Right cardiac atrium (tissue), 5 donors: ENCODE measurements at places on chromosomes 3 and 15.

GRCh38 chr3:123420416-123420968 is 28.4 kb downstream of the ADCY5 start:
- no peak for DNase-seq

- DNase-seq: no peak
Observed at GRCh38 chr3:124768812-124769211, 38.6 kb downstream of the UMPS start.

- DNase-seq: peak; percentile 39
Observed at GRCh38 chr3:123202451-123202850, 708 bp downstream of the SEC22A start.

DNA sequence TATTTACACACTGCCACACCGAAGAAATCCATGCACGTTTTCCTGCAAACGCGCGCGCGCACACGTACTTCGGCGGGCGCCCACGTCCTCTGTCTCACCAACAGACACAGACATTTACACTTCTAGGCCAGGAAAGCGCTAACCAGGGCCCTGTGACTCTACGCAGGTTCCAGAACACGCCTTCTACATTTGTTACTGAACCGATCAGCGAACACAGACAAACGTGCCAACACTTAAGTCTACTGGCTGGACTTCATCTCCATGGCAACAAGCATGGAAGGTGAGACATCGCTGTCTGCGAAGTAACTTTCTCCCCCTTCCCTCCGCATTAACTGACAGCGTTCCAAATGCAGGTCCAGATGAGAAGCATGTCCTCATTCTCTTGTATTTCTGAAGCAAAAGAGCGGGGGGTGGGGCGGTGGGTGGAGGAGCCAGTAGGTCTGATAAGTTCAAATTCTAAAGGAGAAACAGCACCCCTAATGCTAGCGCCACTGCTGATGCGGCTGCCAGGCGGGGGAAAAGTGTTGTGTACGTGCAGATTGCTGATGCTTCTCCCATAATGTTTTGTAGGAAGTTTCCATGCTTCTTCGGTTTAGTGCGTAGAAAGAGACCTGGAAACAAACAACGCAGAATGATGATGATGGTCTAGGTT is at the start of gene CTXN2:
Gene CTXN2 (plus strand): TSS at position 92 of the 652 bp plus-strand sequence. CDS start 9,636 bp downstream, outside the sequence.
- DNase-seq: no peak

DNA sequence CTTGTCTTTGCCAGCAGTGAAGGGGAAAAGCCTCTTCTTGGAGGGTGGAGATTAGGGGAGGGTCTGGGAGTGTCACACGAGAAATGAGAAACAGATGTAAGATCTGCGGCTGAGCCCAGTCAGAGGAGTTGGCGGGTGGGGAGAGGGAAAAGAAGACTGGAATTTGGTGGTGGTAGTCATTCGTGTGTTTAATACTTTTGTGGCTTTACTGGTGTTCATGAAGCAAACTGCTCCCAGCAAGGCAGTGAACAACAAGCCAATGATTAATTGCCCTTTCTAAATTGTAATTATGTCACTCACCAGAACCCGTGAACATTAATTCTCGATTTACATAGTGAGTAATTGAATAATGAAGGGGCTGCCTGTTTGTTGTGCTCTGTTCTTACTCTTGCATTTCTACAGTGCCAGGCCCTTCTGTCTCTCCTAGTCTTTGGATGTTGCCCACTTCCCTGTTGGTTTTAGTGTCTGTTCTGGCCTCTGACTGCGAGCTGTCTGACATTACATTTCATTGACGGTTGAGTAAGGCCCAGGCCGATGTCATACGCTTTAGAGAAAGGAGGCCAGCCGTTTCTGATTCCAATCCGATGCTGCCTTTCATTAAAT is 78.0 kb downstream of the CHCHD6 start:
- DNase-seq: no peak

GRCh38 chr3:160012108-160012507 is 23.5 kb downstream of the IL12A start:
- no peak for DNase-seq

DNA sequence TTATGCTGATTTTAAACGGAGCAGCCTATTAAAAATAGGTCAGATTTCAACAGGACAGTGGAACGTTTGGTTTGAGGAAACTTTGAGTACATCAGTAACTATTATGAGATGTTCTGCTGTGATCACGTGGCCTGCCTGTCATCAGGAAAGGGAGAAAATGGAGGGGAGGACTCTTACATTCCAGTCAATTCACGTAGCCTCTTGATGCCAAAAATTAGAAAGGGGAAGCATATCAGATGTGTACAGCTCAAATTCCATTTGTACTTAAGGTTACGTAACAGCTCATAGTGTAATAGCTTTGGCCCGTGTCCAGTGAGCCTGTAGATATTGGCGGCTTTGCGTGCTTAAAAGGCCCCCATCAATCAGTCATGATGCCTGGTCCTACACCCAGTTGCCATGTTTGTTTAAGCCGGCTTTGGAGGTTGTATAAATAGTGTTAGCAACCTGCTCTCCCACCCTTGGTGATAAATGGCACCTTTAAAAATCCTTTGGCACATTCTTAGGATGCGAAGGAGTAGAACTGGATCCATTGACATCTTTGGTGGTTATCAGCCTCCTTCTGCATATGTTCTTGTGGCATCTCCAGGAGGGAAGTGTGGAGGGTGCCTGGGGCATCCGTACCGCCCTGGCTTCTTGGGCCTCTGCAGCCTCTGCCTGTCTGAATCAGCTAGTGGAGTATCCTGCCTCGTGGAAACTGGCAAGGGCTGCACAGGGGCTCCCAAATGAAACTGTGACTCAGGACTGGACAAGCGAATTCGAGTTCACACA is 163.9 kb downstream of the THSD4 start:
- peak; percentile 46 for DNase-seq

DNA sequence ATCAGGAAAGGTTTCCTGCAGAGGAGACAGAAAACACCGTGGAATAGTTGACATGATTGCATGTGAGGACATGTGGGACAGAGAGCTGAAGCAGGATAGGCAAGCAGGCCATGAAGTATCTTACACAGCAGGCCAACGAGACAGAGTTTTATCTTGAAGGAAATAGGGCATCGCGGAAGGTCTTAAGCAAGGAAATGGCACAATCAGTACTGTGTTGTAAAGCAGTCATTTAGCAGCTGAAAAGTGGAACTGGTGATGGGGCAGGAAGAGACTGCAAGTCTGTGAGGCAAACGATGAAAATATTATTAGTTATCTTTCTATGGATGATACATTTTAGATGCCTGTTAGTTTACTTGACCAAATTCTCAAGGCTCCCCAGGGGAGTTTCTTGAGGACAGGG is 535.1 kb downstream of the SOX2 start:
- DNase-seq: no peak

DNA sequence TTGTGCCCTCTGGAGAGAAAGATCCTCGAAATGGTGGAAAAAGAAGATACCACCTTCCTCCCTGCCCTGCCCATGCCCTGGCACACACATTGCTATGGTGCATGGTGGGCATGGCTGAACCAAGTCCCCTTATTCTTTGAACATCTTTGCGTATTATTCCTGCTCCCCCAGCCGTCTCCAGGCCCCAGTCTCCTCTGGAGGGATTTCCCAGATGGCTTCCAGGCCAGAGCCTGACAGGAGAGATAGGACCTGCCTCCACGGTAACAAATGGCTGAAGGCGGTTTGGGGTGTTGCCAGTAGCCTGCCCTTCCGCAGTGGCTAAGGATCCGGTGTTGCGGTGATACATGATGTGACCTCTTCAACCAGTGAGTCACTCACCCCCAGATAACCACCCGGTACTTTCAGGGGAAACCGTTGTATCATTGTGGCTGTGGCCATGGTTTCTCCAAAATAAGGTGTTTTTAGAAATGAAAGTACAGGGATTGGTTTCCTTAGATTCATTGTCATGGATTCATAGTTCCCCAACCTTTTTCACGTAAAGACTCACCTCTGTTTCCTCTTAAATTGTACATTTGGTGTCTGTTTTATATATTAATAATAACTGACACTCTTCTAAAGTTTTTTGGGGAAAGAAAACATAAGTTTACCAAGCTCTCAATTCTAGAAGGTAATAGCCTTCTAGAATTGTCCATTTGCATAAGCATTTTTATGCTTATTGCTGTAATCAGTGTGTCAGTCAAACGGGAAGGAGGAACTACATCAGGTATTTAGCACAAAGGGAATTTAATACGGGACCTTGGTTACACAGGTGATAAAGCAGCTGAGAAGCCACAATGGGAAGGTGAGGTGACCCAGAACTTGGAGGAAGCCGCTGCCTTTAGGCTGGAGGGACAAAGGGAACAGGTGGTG is 25.9 kb downstream of the SMAD3 start:
- peak; percentile 83 for DNase-seq
